ENCODE measurements at places on chromosomes 7 and 10. TPM values are rescaled to one million over a fixed set of nuclear protein-coding genes. Genes with fewer than 3 reads are reported as not detected.

The MSANTD7 gene
- polyA plus RNA-seq = 17.3 TPM

The BLNK gene
- polyA plus RNA-seq = 38.5 TPM

The GAD2 gene
- polyA plus RNA-seq = 2.7 TPM

The MBL2 gene
- polyA plus RNA-seq = not detected

The PPRC1 gene
- polyA plus RNA-seq = 32.3 TPM

All from left renal pelvis (tissue), 4 donors.